ENCODE measurements at places on chromosomes 3 and 15. TPM values are rescaled to one million over a fixed set of nuclear protein-coding genes. Genes with fewer than 3 reads are reported as not detected.

DPPA2 gene
- not detected for total RNA-seq

VGLL3 gene
- total RNA-seq, result not detected

DNA sequence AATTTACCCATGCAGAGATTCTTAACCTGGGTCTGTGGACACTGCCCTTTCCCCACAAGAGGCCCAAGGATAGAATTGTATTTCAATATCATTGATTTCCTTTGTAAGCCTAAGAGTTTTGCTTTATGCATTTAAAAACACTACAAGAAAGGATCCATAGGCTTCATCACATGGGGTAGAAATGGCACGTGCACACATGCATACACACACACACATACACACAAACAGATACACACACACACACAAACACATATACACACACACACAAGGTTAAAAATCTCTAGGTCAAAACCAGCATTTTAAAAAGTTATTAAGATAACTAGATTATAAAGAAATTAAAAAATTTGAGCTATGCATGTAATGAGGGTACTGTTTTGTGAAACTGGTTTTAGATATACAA lies 35.5 kb upstream of the CD47 start:
- no peak for DNase-seq

- no peak for DNase-seq
Measured at GRCh38 chr15:39330061-39330460, 250.8 kb upstream of the THBS1 start.

DNA sequence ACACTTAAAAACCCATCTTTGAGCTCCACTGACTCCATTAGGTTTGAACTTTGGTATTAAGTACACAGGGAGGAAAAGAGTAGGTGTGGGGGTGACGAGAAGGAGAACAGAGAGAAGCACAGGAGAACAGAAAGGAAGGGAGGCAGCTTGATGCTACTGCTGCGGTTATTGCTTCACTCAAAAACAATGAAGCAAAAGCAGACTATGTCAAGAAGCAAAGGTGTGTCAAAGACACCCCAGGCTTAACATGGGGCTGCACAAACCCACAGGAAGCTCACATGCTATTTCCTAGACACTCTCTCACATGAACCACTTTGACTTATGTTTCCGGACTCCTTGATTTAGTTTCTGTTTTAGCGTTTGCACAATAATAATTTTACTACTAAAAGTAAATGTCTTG lies 961.0 kb upstream of the CFAP20DC start:
- peak; percentile 81 for DNase-seq

DNA sequence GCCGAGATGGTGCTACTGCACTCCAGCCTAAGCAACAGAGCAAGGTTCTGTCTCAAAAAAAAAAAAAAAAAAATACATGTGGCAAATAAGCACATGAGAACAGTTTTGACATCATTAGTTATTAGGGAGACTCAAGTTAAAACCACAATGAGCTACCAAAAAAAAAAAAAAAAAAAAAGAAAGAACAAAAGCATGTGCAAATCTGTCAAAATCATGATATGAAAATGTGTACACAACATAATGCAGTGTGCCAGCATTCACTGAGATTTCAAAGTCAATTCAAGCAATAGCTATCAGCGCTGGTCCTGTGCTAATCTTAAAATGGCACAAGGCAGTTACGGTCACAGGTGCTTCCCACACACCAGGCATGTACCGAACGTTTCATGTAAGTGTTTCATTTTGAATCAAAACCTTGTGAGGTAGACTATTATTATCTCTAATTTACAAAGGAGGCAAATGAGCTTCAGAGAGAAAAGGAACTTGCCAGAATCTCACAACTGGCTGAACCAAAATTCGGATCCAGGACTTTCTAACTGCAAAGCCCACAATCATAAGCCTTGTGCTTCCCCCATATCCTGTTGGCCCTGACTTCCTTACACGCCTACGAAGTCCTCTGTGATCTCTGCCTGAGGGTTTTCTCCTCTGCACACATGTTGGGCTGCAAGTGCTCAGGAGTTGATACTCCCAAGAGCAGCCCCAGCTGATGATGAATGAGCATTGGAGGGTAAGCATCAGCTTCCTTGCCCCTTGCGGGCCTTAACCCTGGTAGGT lies 200.1 kb upstream of the PROK2 start:
- DNase-seq, result peak; percentile 3

GRCh38 chr15:60590935-60591495 lies 112.1 kb upstream of the ICE2 start:
- DNase-seq, result peak; percentile 40

DNA sequence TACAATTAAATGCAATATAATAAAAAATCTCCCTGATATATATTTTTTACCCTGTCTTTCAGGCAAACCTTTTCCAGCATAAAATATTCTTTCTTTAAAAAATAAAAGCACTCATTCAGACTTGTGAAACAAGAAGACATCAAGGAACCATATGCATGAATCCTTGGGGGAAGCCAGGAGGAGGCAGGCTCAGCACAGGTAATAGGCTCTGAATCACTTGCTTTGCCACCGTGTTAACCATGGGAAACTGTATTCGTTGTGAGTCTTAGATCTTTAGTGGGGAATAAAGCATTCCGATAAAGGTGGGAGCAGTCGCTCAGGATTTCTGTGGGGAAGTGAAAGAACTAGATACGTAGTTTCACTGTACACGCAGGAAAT lies 42.4 kb downstream of the FBN1 start:
- DNase-seq, result no peak

Measured in naive thymus-derived CD8-positive, alpha-beta T cell (primary cell).